ENCODE measurements at places on chromosomes 6 and 20. TPM values are rescaled to one million over a fixed set of nuclear protein-coding genes. Genes with fewer than 3 reads are reported as not detected.

FAM217A gene
- total RNA-seq, result not detected

ESF1 gene
- 19.0 TPM for total RNA-seq

PNLDC1 gene
- total RNA-seq, result 0.66 TPM

FAM162B gene
- total RNA-seq, result 11.8 TPM

DNA sequence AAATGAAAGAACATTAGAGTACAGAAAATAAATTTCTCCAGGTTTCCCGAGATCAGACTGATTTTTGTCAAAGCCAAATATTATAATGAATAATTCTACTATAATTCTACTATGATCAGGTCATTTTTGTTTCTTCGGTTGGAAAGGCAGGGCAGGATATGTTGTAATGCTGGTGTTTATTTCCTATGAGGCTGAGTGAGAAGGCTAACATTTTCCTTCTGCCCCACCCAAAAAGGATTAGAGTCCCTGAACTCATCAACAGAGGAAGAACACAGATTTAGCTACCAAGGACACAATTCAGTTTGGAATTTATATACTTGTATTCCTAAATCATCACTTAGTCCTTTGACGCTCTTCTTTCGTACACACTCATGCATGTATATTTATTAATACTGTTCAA is 318.9 kb downstream of the SYNE1 start:
- DNase-seq, result no peak

DNA sequence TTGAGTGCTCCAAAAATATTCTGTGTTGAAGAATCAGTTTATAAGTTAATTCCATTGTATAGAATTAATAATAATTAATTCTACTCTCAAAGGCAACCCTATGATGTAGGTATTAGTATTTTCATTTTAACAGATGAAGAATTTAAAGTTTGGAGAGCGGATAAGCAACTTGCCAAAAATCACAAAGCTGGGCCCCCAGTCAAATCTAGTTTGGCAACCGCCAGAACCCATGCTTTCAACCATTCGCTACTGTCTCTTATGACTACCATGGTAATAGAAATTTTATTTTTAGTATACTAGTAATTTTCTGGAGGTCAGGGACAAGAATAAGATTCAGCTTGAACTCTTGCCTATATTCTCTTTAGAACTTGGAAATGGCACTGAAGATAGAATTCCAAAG is 229.8 kb downstream of the IBTK start:
- no peak for DNase-seq

DNA sequence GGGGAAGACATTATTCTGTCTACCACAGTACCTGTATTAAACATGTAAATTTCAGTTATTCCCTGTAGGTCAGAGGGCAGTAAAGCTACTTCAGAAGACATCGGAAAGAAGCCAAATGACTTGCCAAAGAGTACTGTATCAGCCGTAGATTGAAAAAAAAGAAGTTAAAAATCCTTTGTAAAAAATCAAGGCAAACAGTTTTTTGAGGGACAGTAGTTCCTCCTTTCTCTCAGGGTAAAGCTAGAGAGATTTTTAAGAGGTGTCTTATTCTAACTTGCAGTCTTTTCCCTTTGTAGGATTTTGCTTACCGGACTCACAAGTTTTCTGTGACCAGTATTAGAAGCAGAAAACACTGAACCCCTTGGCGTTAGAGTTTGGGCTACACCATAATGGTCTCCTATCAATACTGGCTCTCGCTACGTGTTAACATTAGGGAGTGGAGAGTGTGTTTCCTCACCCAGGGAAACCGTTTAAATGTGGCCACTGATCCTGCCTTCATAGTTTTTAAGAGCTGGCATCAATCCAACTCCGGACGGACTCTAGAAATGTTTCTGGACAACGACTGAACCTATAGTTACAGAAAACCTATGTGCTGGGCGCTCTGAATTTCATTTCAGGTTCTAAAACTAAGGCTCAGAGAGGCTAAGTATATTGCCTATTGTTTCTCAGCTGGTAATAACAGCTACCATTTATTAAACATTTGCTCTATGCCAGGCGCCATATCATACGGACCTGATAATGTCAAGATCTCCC is 1.3 kb upstream of the ASXL1 start:
- DNase-seq, result no peak

DNA sequence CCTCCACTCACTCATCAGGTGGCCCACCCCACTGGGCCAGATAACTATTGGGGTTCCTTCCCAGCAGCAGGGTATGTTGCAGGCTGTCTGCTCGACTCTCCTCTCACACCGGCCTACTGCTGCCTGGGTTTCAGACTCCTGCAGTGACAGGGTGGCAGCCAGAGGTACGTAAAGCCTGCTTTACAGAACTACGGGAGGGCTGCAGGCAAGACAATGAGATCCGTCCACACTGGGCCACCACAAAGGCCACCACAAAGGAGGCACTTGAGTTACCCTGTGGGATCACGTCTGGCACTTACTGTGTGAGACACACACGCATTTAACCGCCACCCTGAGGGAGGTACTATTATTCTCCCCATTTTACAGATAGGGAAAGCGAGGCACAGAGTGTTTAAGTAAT is 78.5 kb downstream of the NFATC2 start:
- DNase-seq, result no peak

DNA sequence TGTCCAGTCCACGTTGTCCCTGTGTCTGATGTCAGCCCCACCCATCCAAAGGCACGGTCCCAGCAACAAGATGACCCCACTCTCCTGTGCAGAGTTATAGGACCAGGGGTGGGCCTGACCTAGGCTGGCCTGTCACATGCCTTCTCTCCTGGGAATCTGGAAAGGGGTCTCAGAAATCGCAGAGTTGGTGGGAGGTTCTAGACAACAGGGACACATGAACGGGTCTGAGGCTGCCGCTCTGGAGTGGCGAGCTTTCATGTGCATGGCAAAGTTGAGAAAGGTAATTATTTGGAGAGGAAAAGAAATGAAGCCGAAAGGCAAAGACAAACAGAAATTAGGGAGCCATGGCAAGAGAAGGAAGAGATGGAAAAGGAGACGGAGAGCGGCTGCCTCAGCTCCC is 29.5 kb downstream of the BFSP1 start:
- DNase-seq, result no peak

GRCh38 chr6:32553037-32553742 is 23.1 kb upstream of the HLA-DRB5 start:
- no peak for DNase-seq

GRCh38 chr20:50589548-50590347 is 79.6 kb downstream of the PTPN1 start:
- no peak for DNase-seq
